GM04504 (cell line): ENCODE measurements at places on chromosomes 12 and 14.

DNA sequence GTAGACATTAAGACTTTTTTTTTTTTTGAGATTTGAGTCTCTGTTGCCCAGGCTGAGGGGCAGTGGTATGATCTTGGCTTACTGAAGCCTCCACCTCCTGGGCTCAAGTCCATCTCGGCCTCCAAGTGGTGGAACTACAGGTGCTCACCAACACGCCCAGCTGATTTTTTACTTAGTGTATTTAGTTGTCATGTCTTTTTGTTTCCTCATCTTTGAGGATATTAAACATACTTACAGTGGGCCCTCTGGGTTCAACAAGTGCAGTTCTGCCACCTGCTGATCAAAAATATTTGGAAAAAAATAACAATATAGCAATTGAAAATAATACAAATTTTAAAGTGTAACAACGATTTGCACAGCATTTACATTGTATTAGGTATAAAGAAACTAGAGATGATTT is 4.4 kb upstream of the B4GALNT1 start:
- no peak for DNase-seq

- no peak for DNase-seq
Observed at GRCh38 chr12:76936275-76937193, 57.7 kb upstream of the CSRP2 start.

DNA sequence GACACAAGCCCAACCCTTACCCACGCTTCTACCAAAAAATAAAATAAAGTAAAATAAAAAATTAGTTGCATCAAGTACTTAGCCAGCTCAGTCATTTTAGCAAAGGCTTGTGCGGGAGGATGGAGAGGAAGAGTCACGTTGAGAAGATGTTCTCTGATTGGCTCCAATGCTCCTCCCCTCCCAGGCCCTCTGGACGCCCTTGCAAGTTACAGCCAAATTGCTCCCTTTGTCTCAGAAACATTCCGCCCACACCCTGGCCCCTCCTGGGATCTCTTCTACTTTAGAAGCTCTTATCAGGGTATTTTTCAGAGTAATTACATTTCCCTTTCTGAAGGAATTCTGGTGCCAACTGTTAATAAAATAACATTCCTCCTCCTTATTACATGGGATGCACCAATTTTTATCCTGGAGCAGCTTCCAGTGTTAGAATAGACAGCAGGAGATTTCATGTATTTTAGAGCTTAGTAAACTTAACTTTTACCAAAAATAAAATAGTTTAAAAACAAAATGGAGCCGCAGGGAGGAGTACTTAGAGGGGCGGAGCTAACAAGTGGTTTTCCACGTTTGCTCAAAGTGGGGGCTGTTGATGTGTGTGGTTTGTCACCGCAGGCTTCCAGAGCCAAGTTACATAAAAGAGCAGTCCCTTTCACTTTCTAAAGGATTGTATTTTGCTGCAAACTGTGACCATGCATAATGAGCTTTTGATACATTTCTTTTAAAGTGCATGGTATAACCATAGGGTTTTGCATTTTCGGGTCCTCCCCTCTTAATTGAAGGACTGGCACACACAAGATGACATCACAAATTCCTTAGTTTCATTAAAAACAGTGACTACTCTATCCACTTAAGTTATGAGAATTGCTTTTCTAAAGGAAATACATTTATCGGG is 71.7 kb upstream of the RAP1B start:
- DNase-seq = no peak

GRCh38 chr12:64560396-64561301 is 49.6 kb upstream of the RASSF3 start:
- DNase-seq = peak; percentile 51

GRCh38 chr12:30939234-30939633 is 12.7 kb downstream of the TSPAN11 start:
- no peak for DNase-seq

DNA sequence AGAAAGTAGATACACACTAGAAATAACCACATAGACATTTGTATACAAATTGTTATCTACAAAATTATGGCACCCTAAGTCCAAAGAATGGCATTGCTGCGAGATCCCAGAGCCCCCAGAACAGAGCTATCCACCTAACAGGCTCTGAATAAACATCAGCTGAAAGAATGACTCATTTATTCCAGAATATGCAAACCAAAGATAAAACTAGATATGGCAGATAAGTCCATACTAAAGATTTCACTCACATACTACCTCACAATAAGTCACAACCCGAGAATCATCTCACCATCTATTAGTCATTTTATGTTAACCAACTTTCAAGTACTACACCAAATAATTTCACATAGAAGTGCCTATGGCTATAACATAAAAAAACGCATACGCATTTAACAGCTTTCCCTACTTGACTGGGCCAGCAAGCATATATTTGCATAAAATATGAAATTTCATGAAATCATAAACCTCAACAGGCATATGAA is 5.6 kb downstream of the CNIH1 start:
- no peak for DNase-seq

DNA sequence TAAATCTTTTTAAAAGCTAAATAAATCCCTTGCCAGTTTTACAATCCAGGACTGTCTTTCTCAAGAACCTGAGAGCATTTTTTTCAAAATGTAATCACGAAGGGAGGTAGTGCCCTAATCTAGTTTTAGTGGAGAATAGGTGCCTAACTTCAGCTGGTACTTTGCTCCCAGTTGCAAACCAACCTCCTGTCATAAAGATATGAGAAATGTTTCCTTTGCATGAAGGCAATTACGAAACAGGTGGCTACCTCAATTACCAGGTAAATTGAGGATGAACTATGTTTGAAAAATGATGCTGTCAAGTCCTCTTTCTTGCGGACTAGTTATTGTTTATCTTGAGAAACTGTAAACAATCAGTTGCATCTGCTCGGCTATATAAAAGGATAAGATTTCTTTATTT is 437.9 kb downstream of the DAD1 start:
- no peak for DNase-seq

GRCh38 chr12:58803908-58804307 is 116.4 kb downstream of the LRIG3 start:
- peak; percentile 60 for DNase-seq

GRCh38 chr14:101074196-101075024 is 170.9 kb upstream of the RTL1 start:
- DNase-seq = no peak

- no peak for DNase-seq
Observed at GRCh38 chr14:92315050-92315805, 7.7 kb upstream of the SLC24A4 start.

DNA sequence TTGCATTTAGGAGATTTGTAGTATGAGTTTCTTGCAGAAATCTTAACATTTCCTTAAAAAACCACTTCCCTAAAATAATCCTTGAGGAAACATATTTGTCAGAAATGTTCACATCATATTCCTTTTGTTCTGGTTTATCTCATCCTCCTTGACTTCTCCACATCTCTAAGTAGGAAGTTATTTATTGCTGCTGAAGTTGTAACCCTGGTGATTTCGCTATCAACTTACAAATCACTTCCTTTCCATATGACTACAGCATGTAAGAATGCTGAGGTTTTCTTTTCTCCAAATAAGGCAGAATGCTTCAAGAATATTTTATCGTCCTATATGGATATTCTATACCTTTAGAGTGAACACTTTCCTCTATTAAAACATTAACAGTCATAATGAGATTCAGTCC is 751.7 kb downstream of the NRXN3 start:
- peak; percentile 20 for DNase-seq
